T-helper 2 cell (primary cell): ENCODE measurements at places on chromosomes 5 and 9.

- no peak for DNase-seq
Measured at GRCh38 chr5:126594748-126595485, at the start of gene ALDH7A1. Gene ALDH7A1 (minus strand): TSS chr5:126595219. CDS start chr5:126595198, 21 bp downstream.

DNA sequence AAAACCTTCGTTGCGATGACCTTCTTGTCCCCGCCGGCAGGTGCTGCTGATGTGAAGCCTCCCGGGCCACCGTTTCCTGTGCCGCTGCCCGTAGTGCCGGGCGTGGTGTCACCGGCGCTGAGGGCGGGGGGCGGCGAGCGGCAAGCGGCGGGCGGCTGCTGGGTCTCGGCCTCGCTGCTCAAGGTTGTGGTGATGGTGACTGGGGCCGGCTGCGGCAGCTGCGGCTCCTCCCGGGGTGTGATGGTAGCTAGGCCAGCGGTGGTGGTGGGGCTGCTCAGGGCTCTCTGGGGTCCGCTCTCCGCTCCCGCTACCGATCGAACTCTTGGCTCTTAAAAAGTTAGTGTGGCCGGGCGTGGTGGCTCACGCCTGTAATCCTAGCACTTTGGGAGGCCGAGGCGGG lies 36.0 kb upstream of the PTPN3 start:
- DNase-seq = no peak

DNA sequence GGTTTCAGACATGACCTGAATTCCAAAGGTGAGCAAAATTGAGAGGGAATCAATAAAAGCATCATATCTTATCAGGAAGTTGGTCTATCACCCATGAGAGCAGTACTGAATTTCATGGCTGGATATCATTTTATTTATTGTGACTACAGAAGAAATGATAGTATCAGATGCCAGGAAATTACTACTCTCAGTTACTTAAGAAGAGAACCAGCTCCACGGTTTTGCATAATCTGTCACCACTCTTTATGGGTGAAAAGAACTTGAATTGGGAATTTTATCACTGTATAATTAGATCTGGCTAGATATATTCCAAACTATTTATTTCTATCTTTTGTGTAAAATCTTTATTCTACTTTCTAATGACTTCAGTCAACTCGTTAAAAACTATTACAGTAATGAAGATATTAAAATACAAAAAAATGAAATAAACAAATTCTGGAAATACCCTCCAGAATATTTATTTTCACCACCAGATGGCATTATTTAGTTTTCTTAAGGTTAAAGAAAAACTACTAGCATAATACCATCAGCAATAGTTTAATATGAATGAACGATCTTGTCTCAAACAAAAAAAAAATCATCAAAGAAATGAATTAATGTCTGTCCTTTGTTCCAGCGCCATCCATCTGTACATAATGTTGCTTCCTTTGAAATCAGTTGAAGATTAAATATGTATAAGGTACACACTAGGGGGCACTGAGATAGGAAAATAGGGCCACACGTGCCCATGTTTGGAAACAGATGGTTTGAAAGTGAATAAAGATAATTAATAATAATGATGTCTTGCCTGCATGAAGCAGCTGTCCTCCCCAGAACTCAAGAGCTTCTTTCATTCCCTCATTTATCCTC lies 84.7 kb upstream of the SLCO6A1 start:
- no peak for DNase-seq

GRCh38 chr9:8857068-8857925 lies 1057.7 kb upstream of the DMAC1 start:
- no peak for DNase-seq

GRCh38 chr5:139667001-139667729 lies 19.0 kb downstream of the CXXC5 start:
- DNase-seq = no peak

DNA sequence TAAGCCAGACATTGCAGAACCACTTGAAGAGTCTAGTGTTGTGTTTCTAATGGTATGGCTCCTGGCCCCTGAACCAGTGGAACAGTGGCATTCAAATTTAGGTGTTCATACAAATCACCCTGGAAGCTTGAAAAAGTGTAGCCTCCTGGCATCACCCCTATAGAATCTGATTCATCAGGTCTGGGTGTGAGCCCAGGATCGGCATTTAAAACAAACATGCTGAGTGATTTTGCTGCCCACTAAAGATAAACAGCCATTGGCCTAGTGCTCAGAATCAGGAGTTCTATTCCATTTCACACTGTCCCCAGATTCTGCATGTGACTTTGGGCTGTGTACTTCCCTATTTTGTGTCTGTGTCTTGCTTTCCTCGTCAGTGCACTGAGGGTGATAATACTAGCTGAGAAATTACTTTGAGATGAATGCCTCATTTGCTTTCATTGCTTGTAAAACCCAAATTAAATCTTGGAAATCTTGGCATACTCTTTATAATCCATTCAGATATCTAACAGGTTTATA lies 241.5 kb upstream of the CLINT1 start:
- no peak for DNase-seq

DNA sequence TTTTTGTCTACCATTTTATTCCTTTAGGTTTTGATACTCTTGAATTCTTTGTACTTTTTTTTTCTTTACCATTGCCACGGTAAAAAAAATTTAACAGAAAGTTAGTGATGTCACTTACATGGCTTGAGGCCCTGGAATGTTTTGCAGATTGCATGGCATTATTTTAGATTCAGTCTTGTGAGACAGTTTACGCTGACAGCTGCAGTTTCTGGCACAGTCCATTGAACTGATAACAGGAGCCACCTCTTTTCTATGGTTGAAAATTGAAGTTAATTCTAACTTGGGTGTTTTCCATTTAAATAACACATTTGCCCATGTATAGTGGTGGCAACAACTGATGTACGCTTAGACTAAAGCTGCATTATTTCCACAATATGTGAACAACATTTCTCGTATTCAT lies 1028.5 kb downstream of the CDH18 start:
- DNase-seq = no peak

DNA sequence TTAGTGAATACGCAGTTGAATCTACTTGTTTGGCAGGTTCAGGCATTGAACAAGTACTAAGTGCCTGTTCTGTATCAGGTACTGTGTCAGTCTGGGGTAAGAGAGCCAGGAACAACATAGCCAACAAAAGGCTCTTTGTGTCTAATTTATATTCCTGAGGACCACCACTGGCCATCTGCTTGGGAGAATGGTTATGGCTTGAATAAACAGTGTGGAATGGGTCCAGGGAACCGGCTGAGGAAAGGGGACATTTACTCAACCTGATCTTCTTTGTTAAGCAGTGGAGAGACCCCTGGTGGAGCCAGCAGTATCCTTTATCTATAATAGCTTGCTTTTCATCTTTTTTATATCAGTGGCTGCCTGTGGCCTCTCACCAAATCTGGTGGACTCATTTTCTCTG lies 38.6 kb downstream of the EXOSC2 start:
- DNase-seq = no peak

- DNase-seq = no peak
Measured at GRCh38 chr5:124867137-124867704, 120.8 kb upstream of the ZNF608 start.

DNA sequence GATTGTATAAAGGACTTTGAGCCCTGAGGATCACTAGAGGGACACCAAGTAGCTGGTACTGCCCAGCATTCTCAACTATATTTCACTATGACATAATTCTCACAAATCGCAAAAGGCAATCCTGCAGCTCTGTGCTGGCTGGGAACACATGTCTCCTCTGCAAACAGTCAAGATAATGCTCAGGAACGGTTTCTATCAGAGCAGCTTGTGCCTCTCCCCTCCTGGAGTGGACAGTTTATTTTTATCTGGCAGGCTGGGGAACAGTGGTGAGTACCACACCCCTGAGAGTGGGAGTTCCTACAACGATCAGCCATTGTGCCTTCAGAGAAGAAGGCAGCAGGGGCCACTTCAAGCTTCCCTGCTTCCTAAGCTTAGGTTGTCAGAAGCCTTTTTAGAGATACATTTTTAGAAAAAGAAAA lies 65.8 kb downstream of the ERAP1 start:
- no peak for DNase-seq

GRCh38 chr5:135108992-135109391 lies 75.0 kb upstream of the PITX1 start:
- no peak for DNase-seq

GRCh38 chr5:10689391-10690081 lies 71.5 kb downstream of the DAP start:
- DNase-seq = peak; percentile 51

GRCh38 chr5:93403141-93403928 lies 177.7 kb downstream of the NR2F1-AS1 start:
- DNase-seq = no peak

- no peak for DNase-seq
Measured at GRCh38 chr5:115580941-115581340, 21.3 kb downstream of the TICAM2 start.

DNA sequence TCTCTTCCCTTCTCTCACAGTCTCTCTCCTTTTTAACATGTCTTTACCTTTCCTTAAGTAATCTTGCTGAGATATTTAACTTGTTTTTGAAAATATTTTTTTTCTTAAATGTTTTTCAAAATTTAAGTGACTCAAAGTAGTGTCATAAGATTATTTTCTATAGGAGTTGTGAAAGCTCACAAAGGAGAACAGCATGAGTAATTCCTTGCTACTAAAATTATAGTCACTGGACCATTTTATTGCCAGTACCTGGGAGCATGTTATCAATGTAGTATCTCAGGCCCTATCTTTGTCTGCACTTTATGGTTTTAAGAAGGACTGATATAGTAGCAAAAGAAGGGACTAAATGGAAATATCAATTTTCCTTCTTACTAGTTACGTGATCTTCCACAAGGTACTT lies 181.9 kb downstream of the TMEM232 start:
- DNase-seq = no peak

- no peak for DNase-seq
Measured at GRCh38 chr5:90170261-90170660, 239.3 kb downstream of the CETN3 start.

- DNase-seq = no peak
Measured at GRCh38 chr5:102856389-102856777, 101.3 kb downstream of the PAM start.

DNA sequence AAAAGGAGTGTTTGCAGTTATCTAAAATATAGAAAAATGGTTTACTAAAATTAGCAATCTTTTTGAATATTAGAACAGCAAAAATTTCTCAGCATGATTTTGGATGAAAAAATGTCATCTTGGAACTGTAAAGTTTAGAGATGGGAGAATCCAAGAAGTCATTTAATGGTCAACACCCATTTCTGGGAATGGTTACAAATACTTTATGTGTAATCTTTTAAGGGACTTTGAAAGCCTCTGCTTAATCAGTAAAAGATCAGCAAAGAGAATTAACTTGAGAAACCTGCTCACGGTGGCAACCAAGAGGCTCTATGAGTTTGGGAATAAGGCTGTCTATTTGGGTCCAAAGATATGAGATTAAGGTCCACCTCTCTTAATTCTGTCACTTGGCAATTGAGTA lies 13.0 kb downstream of the C1QTNF3 start:
- no peak for DNase-seq

DNA sequence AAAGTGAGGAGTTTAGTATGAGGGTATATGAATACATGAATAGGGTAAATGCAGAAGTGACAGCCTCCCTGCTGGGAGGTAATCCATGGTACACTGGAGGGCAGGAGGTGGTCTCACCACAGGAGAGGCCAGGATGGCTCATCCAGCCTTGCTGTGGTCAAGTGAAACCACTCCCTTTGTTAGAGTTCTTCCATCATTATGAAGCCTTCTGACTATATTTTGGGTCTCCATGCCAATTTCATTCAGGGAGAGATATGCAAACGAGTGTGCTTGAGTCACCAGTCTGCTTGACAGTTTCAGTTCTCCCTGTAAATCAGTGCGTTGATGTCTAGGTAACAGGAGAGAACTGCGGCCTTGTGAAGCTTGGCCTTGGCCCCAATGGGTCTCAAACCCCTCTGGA lies 16.4 kb downstream of the PPP3R2 start:
- no peak for DNase-seq

DNA sequence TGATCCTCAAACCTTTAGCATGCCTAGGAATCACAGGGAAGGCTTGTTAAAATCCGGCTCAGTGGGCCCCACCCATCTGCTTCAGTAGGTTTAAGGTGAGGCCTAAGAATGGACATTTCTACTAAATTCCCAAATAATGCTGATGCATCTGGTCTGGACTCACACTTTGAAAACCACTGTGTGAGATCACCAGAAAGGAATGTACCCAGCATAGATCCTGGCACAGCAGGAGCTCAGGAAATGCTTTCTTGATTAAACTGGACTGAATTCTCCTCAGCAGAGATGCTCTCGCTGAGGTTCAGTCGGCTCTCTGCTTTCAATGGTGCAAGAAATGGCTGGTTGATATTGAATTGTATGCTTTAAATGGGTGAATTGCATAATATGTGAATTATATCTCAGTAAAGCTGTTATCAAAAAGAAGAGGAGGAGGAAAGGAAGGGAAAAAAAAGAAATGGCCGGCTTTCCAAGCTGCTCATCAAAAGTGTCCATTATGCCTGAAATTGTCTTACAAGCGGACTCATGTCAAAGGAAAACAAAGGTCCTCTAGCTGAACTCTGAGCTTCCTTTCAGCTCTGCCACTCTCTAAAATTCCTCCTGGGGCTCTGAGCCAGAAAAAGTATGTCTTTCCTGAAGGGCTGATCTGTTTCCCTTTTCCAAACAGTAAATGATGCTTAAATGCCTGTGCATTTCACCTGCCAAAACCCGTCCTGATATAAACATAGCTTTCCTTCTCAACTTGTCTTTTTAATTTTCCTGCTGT lies 77.6 kb upstream of the SAP30L start:
- DNase-seq = no peak

- DNase-seq = no peak
Measured at GRCh38 chr9:89537166-89537565, 39.3 kb upstream of the SEMA4D start.

GRCh38 chr5:136864960-136865359 lies 499.6 kb upstream of the TRPC7 start:
- no peak for DNase-seq

GRCh38 chr5:3347741-3348140 lies 247.9 kb upstream of the IRX1 start:
- no peak for DNase-seq

GRCh38 chr5:31827867-31828266 lies 188.9 kb downstream of the PDZD2 start:
- no peak for DNase-seq

GRCh38 chr5:150615141-150615699 lies 25.2 kb upstream of the SYNPO start:
- no peak for DNase-seq

DNA sequence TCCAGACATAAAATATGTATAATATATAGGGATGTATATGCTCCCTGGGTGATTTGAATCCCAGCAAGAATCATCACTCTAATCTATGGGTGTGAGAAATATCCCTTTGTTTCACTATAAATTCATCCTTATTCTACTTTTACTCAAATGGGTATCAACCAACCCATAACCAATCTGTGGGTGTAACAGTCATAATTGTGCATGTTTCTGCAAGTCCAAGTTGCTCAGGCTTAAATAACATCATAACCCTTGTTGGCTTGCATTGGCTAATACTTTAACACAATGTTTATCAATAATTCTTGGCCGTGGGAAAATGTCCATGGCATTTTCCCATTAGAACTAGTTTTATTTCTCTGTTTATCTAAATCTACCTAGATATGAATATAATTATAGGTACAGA lies 530.5 kb upstream of the TLE4 start:
- no peak for DNase-seq

DNA sequence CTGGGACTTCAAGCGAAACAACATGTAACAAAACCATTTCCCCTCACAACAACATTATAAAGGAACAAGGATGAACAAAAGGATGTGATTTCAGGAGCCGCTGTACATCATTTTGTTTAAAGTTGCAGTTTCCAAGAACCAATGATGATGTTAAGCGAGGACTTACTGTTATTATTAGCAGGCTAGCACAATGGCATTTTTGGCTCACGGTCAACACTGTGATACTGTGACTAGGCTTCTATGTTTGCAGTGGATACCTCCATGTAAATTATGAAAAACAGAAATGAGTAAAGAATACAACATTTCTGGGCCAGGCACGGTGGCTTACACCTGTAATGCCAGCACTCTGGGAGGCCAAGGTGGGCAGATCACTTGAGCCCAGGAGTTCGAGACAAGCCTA lies 113.0 kb downstream of the AUH start:
- no peak for DNase-seq
